ENCODE measurements at places on chromosomes 6 and 20. TPM values are rescaled to one million over a fixed set of nuclear protein-coding genes. Genes with fewer than 3 reads are reported as not detected.

DNA sequence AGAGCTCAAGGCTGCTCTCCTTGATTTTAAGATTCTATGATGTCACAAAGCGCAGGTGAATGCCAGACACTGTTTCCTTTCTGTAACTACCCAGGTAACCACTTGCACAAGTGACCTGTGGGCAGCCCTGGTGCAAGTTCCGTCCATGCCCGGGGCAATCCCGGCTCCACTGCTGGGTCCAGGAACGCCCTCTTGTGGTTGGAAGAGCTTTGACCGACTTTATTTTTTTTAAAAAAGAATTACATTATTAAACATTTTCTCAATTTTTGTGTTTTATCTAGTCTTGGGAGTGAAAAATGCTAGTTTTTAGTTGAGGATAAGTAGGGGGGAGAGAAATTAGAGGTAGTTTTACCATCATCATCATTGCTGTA, 695.2 kb downstream of the QKI start:
- no peaks in the 10 kb centered on the region for H3K27me3 ChIP-seq

DNA sequence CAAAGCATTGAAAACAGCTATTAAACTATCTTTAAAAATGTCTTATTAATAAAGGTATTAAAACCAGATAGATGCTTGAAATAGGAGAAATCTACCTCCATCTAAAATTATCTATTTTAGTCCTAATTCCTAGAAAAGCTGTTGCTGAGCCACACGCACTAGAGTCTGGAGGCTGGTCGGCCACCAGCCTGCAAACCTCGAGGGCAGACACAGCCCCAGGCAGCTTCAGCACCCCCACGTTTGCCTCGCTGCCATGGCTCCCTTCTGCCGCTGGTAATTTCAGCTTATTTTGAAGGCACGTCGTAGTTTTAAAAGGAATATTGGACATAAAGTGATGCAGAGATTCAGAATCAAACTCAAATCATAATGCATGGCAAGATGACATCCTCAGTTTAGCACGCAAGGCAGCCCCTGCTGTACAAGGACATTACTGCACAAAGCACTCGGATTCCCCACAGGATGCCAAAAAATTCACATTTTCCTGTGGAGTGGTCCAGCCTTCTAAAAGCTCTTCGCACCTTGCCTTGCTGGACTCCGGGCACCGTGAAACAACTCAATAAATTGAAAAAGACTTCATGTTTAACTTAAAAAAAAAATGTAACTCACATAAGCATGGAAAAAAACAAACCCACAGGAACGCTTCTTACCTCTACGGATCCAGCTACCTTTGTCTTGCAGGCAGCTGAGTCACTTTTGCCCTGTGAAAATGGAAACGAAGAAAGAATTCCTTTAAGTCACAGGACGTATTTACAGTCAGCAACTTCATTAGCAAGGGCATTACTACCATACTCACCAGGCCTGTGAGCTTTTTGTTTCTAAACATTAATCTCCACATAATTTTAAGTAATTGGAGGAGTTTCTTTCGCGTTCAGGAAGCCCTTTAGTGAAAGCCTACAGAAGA, 143.4 kb upstream of the RPS6KA2 start:
- no peak overlapping the region for H3K27ac ChIP-seq
- no peaks in the 10 kb centered on the region for H3K36me3 ChIP-seq
- DNase-seq: no peak
- H3K4me1 ChIP-seq: no peaks in the 10 kb centered on the region
- no peaks in the 10 kb centered on the region for H3K27me3 ChIP-seq

GRCh38 chr20:5780846-5781217, 30.6 kb downstream of the SHLD1 start:
- no peak for DNase-seq
- H3K4me3 ChIP-seq: no peak overlapping the region
- H3K27ac ChIP-seq: no peak overlapping the region
- no peaks in the 10 kb centered on the region for H3K36me3 ChIP-seq
- H3K4me1 ChIP-seq: no peaks in the 10 kb centered on the region

GRCh38 chr6:5490501-5491069, 229.3 kb downstream of the FARS2 start:
- no peak overlapping the region for H3K27ac ChIP-seq
- no peak overlapping the region for H3K4me3 ChIP-seq
- no peaks in the 10 kb centered on the region for H3K36me3 ChIP-seq

DNA sequence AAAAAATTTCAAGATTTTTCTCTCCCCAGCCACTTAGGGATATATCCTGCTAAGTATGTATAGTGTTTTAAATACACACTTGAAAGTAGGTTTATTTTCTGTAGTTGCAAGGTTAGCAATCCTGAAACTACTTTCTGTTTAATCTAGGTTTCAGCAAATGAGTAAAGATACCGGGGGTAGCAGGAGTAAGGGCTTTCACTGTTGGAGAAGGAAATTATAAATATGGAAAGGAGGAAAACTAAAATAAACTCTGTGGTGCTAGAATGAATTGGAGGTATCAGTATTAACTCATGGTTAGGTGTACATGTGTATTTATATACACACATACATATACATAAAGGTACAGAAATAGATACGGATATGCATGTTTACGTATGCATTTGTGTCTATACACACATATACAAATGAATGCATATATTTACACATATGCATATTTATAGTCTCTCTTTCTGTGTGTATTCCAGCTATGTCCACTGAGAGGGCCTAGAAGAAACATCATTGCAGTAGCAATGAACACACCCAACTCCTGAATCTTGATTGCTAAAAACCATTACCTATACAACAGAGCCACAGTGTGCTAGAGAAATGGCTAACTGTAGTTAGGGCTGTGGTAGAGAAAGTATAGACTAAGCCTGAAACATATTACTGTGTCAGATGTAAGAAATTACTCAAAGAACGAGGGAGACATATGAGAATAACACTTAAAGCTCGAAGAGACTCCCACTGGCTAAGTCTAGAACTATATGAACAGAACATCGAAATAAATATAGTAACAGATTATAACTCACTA, 95.9 kb upstream of the EMILIN3 start:
- no peak overlapping the region for H3K4me3 ChIP-seq
- no peaks in the 10 kb centered on the region for H3K36me3 ChIP-seq
- DNase-seq: no peak
- no peaks in the 10 kb centered on the region for H3K4me1 ChIP-seq
- no peak overlapping the region for H3K27ac ChIP-seq

- no peak overlapping the region for H3K27ac ChIP-seq
- no peaks in the 10 kb centered on the region for H3K36me3 ChIP-seq
- DNase-seq: no peak
- peaks cover 17% of the 10 kb centered on the region for H3K4me1 ChIP-seq
- no peak overlapping the region for H3K4me3 ChIP-seq
- H3K27me3 ChIP-seq: no peaks in the 10 kb centered on the region
Measured at GRCh38 chr6:149899926-149900619, 2.2 kb upstream of the RAET1E start.

GRCh38 chr6:67068781-67069180, 1361.8 kb upstream of the EYS start:
- no peak overlapping the region for H3K4me3 ChIP-seq
- H3K36me3 ChIP-seq: no peaks in the 10 kb centered on the region
- H3K4me1 ChIP-seq: no peaks in the 10 kb centered on the region
- DNase-seq: no peak

- H3K36me3 ChIP-seq: no peaks in the 10 kb centered on the region
- no peak overlapping the region for H3K4me3 ChIP-seq
- no peaks in the 10 kb centered on the region for H3K4me1 ChIP-seq
Measured at GRCh38 chr6:37674161-37674560, 23.5 kb downstream of the MDGA1 start.

- H3K36me3 ChIP-seq: no peaks in the 10 kb centered on the region
- H3K4me1 ChIP-seq: peaks cover 5% of the 10 kb centered on the region
- no peaks in the 10 kb centered on the region for H3K27me3 ChIP-seq
- H3K4me3 ChIP-seq: no peak overlapping the region
- no peak overlapping the region for H3K27ac ChIP-seq
Measured at GRCh38 chr6:151254451-151255081, 14.8 kb downstream of the AKAP12 start.

- DNase-seq: no peak
- H3K36me3 ChIP-seq: no peaks in the 10 kb centered on the region
- no peak overlapping the region for H3K27ac ChIP-seq
- peak overlapping the region; percentile 44 for H3K4me3 ChIP-seq
- no peaks in the 10 kb centered on the region for H3K27me3 ChIP-seq
Measured at GRCh38 chr6:7727946-7728854, 2.3 kb downstream of the BMP6 start.

- H3K36me3 ChIP-seq: no peaks in the 10 kb centered on the region
- peaks cover 6% of the 10 kb centered on the region for H3K4me1 ChIP-seq
- no peaks in the 10 kb centered on the region for H3K27me3 ChIP-seq
- H3K27ac ChIP-seq: no peak overlapping the region
- H3K4me3 ChIP-seq: no peak overlapping the region
Measured at GRCh38 chr6:111852725-111853124, 20.5 kb downstream of the FYN start.

DNA sequence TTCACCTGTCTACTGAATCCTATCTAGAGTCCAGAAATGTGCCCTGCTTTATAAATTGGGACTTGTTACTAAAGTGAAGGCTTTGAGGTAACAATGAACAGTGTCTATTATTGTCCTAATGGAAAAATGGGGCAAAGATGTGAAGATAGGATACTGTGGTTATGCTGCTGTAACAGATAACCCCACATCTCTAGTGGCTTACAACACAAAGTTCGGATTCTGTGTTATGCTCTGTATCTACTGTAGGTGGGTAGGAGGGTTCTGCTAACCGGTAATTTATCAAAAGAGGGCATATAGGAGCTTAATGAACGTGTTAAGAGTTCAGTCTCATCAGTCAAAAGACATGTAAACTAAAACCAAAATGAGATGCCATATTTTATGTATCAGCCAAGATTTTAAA, 6.2 kb downstream of the NAA20 start:
- peaks cover 8% of the 10 kb centered on the region for H3K4me1 ChIP-seq
- H3K36me3 ChIP-seq: no peaks in the 10 kb centered on the region
- no peaks in the 10 kb centered on the region for H3K27me3 ChIP-seq
- no peak for DNase-seq

DNA sequence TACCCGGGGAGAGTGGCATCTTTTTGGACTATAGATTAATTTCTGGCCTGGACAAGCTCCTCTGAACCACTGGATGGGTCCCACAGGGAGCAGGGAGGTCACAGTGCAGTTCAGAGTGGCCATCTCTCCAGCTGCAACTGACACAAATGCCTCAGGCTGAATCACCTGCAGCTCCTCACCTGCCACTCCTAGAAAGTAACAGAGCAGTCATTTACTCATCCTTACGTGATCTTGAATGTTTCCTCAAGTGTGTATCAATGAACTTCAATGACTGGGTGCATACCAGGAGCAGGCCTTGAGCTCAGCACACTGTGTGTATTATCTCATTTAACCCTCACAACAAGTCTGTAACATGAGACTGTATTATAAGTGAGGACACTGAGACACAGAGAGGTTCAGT, 40.0 kb upstream of the SIRPG start:
- H3K27ac ChIP-seq: no peak overlapping the region
- no peaks in the 10 kb centered on the region for H3K27me3 ChIP-seq
- no peak overlapping the region for H3K4me3 ChIP-seq
- H3K36me3 ChIP-seq: no peaks in the 10 kb centered on the region
- DNase-seq: no peak

- no peaks in the 10 kb centered on the region for H3K36me3 ChIP-seq
- peak overlapping the region; percentile 66 for H3K4me3 ChIP-seq
- no peaks in the 10 kb centered on the region for H3K27me3 ChIP-seq
- DNase-seq: no peak
Measured at GRCh38 chr6:30555816-30556065, 548 bp downstream of the GNL1 start.

GRCh38 chr6:114172576-114173260, 170.1 kb downstream of the HS3ST5 start:
- no peaks in the 10 kb centered on the region for H3K4me1 ChIP-seq
- H3K27me3 ChIP-seq: no peaks in the 10 kb centered on the region
- H3K4me3 ChIP-seq: no peak overlapping the region
- no peaks in the 10 kb centered on the region for H3K36me3 ChIP-seq
- no peak overlapping the region for H3K27ac ChIP-seq
- DNase-seq: no peak

GRCh38 chr6:41271901-41272395, 14.5 kb downstream of the TREM1 start:
- H3K4me3 ChIP-seq: no peak overlapping the region
- H3K36me3 ChIP-seq: no peaks in the 10 kb centered on the region
- no peaks in the 10 kb centered on the region for H3K4me1 ChIP-seq
- H3K27me3 ChIP-seq: no peaks in the 10 kb centered on the region
- DNase-seq: no peak
- no peak overlapping the region for H3K27ac ChIP-seq

PTK7 gene
- 44.4 TPM for polyA plus RNA-seq

OLIG3 gene
- polyA plus RNA-seq: not detected

BPIFA1 gene
- not detected for polyA plus RNA-seq

CRISP3 gene
- 0.10 TPM for polyA plus RNA-seq

CST2 gene
- polyA plus RNA-seq: not detected

KCNQ2 gene
- polyA plus RNA-seq: not detected

NOX3 gene
- polyA plus RNA-seq: not detected

AGER gene
- polyA plus RNA-seq: 5.1 TPM

HCRTR2 gene
- not detected for polyA plus RNA-seq

MACROD2 gene
- 8.4 TPM for polyA plus RNA-seq

PXDC1 gene
- polyA plus RNA-seq: 23.1 TPM

Data from ovary (tissue), 10 donors.